Activated naive CD4-positive, alpha-beta T cell treated with anti-CD3 and anti-CD28 coated beads, Interleukin-2, amount 10 ng/mL, durations not matched to agents 5 hours and 36 hours (primary cell): ENCODE measurements at places on chromosomes 3 and 15. TPM values are rescaled to one million over a fixed set of nuclear protein-coding genes. Genes with fewer than 3 reads are reported as not detected.

GPR27 gene
- total RNA-seq: 0.46 TPM

LRRC31 gene
- total RNA-seq: not detected

P2RY1 gene
- 0.05 TPM for total RNA-seq

SLC22A14 gene
- not detected for total RNA-seq

LRTM1 gene
- total RNA-seq: not detected

MFAP1 gene
- total RNA-seq: 31.4 TPM

ERICH6 gene
- total RNA-seq: 0.36 TPM

STAG1 gene
- 38.8 TPM for total RNA-seq

KIF7 gene
- total RNA-seq: 0.08 TPM

ONECUT1 gene
- total RNA-seq: not detected

ADGRG7 gene
- total RNA-seq: not detected

PIGX gene
- total RNA-seq: 32.3 TPM

CFAP91 gene
- total RNA-seq: not detected

CASR gene
- total RNA-seq: not detected

SLC24A5 gene
- not detected for total RNA-seq

SEC61A1 gene
- total RNA-seq: 168 TPM

CADPS gene
- not detected for total RNA-seq

PIERCE2 gene
- total RNA-seq: 0.35 TPM

LRRC34 gene
- 5.2 TPM for total RNA-seq

CCK gene
- not detected for total RNA-seq

CEMIP gene
- total RNA-seq: not detected

LSG1 gene
- 29.2 TPM for total RNA-seq
